ENCODE measurements at places on chromosomes 5 and 9. TPM values are rescaled to one million over a fixed set of nuclear protein-coding genes. Genes with fewer than 3 reads are reported as not detected.

PCDHB5 gene
- total RNA-seq: 3.8 TPM

RHOBTB3 gene
- 165 TPM for total RNA-seq

FOXD4 gene
- total RNA-seq: 0.42 TPM

DNA sequence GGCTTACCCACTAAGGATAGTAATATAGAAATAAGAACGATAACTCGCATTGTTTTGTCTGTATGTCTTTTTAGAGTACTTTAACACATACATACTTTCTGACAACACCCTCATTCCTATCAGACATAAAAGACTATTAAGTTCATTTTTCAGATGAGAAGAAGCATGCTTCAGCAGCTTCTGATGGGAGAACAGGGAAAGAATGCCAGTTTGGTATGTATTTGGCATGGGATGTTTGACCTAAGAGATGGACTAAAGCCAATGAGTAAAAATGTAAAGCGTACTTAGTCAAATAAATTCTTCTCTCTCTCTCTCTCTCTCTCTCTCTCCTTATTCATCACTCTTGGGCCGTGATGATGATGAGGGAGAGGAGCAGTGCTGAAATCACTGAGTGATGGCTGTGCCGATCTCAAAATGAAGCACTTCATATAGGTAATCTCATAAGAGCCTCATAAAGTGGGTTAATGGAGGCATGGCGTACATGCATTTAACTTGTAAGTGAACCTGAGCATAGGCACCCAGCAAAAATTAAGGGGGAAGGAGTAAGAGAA, 71.5 kb downstream of the SLIT3 start:
- H3K27ac ChIP-seq: no peak overlapping the region
- no peak overlapping the region for H3K4me3 ChIP-seq
- H3K4me1 ChIP-seq: no peaks in the 10 kb centered on the region
- DNase-seq: no peak
- no peaks in the 10 kb centered on the region for H3K27me3 ChIP-seq
- no peaks in the 10 kb centered on the region for H3K36me3 ChIP-seq

- no peaks in the 10 kb centered on the region for H3K4me1 ChIP-seq
- no peak overlapping the region for H3K4me3 ChIP-seq
- no peaks in the 10 kb centered on the region for H3K27me3 ChIP-seq
- H3K36me3 ChIP-seq: no peaks in the 10 kb centered on the region
These were observed 142.9 kb downstream of the SLCO4C1 start for GRCh38 chr5:102153003-102153759.

- peaks cover 25% of the 10 kb centered on the region for H3K4me1 ChIP-seq
- no peak for DNase-seq
- H3K4me3 ChIP-seq: peak overlapping the region; percentile 86
- no peaks in the 10 kb centered on the region for H3K27me3 ChIP-seq
- H3K27ac ChIP-seq: peak overlapping the region; percentile 82
These were observed 481 bp downstream of the MRPL36 start for GRCh38 chr5:1799110-1799601.

GRCh38 chr9:71820403-71820921, 52.1 kb upstream of the CEMIP2 start:
- no peaks in the 10 kb centered on the region for H3K36me3 ChIP-seq
- H3K27me3 ChIP-seq: no peaks in the 10 kb centered on the region
- H3K27ac ChIP-seq: no peak overlapping the region
- DNase-seq: no peak
- H3K4me3 ChIP-seq: no peak overlapping the region

- no peak overlapping the region for H3K27ac ChIP-seq
- H3K36me3 ChIP-seq: no peaks in the 10 kb centered on the region
- no peaks in the 10 kb centered on the region for H3K27me3 ChIP-seq
- no peaks in the 10 kb centered on the region for H3K4me1 ChIP-seq
- H3K4me3 ChIP-seq: no peak overlapping the region
These were observed 43.4 kb downstream of the PPP1R2B start for GRCh38 chr5:156893517-156893916.

GRCh38 chr9:74771262-74771585, 116.5 kb downstream of the TRPM6 start:
- H3K36me3 ChIP-seq: no peaks in the 10 kb centered on the region
- no peaks in the 10 kb centered on the region for H3K4me1 ChIP-seq
- no peak overlapping the region for H3K27ac ChIP-seq
- peaks cover 25% of the 10 kb centered on the region for H3K27me3 ChIP-seq

- no peak overlapping the region for H3K4me3 ChIP-seq
- H3K4me1 ChIP-seq: peaks cover 26% of the 10 kb centered on the region
- no peaks in the 10 kb centered on the region for H3K27me3 ChIP-seq
- no peak overlapping the region for H3K27ac ChIP-seq
These were observed 19.4 kb downstream of the ENHO start for GRCh38 chr9:34503406-34503805.

DNA sequence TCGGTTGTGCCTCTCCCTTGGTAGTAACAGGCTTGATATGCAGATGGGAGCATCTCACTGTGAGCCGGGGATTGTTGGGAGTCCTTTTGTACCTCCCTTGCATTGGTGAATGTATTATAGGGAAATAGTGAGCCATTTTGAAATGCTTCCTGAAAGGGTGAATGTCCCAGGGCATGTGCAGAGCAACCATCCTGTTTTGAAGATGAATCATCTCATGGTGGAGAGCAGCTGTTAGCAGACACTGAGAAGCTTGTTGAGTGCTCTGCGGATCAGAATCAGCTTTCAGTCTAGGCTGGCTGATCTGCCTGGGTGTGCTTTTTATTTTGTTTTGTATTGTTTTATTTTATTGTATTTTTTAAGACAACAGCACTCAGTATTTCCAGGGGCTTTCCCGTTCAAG, 29.7 kb downstream of the SLC36A1 start:
- H3K4me3 ChIP-seq: no peak overlapping the region
- H3K4me1 ChIP-seq: peaks cover 21% of the 10 kb centered on the region
- H3K27ac ChIP-seq: no peak overlapping the region
- H3K27me3 ChIP-seq: no peaks in the 10 kb centered on the region
- no peak for DNase-seq
- peaks cover 15% of the 10 kb centered on the region for H3K36me3 ChIP-seq

GRCh38 chr5:176921714-176922113, 22.6 kb upstream of the HK3 start:
- no peak for DNase-seq
- no peaks in the 10 kb centered on the region for H3K4me1 ChIP-seq
- H3K4me3 ChIP-seq: no peak overlapping the region
- no peaks in the 10 kb centered on the region for H3K36me3 ChIP-seq

DNA sequence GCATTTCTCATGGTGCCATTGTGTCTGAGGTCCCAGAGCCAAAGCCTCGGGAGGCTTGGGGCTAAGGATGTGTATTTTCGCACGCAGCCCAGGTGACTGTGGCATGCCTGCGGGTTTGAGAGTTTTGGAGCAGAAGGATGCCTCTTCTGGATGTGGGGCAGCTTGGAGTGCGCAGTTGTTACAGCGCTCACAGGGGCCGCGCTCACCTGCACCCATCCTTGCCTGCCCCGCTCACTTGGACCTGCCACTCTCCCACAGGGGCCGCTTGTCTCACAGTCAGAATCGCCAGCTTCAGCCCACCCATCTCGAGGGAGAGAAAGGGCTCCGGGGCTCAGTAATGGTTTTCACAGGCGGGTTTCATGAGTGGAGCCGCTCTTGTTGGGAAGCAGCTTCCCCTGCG, 132.9 kb downstream of the MVB12B start:
- H3K27ac ChIP-seq: no peak overlapping the region
- H3K4me1 ChIP-seq: peaks cover 7% of the 10 kb centered on the region
- H3K4me3 ChIP-seq: no peak overlapping the region
- no peak for DNase-seq
- H3K27me3 ChIP-seq: no peaks in the 10 kb centered on the region

DNA sequence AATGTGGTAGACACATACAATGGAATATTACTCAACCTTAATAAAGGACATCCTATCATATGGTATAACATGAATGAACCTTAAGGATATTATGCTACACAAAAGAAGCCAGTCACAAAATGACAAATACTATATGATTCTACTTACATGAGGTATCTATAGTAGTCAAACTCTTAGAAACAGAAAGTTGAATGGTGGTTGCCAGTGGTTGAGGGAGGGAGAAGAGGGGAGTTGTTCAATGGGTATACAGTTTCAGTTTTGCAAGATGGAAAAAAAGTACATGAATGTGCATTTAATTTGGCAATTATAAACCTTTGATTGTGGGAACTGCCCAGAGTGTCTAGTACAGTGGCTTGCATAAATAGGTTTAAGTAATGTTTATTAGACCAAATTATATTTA, 473.3 kb upstream of the ZNF608 start:
- no peak overlapping the region for H3K27ac ChIP-seq
- no peak for DNase-seq
- H3K36me3 ChIP-seq: no peaks in the 10 kb centered on the region

- H3K27ac ChIP-seq: no peak overlapping the region
- H3K36me3 ChIP-seq: no peaks in the 10 kb centered on the region
- no peak overlapping the region for H3K4me3 ChIP-seq
- H3K27me3 ChIP-seq: no peaks in the 10 kb centered on the region
These were observed 559.6 kb downstream of the CETN3 start for GRCh38 chr5:89849830-89850512.

DNA sequence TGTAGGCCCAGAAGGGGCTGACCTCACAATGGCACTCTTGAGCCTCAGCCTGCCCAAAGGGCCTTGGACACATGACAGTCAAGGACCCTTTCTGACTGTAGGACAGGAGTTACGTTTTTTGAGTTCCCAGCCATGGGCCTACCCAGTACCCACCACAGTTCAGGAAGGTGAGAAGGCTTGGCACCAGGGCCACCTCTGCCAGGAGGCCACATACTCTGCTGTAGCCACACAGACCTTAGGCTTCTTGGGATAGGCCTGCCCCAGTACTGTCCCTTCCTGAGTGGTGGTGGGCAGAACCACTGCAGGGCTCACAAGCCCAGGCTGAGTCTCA, 12.8 kb downstream of the PDLIM4 start:
- H3K4me3 ChIP-seq: no peak overlapping the region
- peak; percentile 91 for DNase-seq
- H3K27ac ChIP-seq: peak overlapping the region; percentile 99
- H3K36me3 ChIP-seq: peaks cover 25% of the 10 kb centered on the region
- peaks cover 62% of the 10 kb centered on the region for H3K4me1 ChIP-seq

All from esophagus muscularis mucosa (tissue), 4 donors.